ENCODE measurements at places on chromosomes 13 and 19.
A peak's percentile ranks its signal among the peaks of the same experiment; 100 is the strongest.

- no peak for DNase-seq
These were observed 117.6 kb downstream of the MIPEP start for GRCh38 chr13:23771552-23771951.

DNA sequence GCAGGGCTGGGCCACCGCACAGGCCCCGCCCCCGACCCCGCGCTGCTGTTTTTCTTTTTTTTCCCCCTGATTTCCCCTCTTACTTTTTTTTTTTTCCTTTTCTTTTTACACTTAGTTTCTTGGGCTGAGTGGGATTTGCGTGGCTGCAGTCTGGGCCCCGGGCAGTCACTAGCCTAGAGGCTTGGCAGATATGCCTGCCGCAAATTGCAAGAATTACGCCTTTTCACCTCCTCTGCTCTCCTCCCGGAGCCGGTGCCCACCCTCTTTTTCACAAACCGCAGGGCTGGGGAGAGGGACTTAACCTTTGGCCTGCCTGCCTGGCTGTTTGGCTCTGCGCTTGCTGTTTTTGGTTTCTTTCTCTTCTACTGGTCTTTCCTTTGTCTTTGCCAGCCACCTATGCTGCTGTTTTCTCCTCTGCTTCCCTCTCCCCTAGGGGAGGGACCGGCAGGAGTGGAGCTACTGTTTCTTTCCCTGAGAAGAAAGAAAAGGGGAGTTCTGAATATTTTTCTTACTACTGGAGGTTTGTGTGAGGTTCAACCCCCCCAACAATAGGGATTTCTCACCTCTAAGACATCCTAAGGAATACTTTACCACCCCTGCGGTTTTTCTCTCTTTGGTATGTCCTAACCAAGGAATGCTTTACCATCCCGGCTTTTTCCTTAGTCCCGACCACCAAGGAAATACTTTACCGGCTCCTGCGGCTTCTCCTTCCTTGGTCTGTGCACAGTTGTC lies 11.0 kb downstream of the ZNF552 start:
- no peak for DNase-seq

GRCh38 chr19:50537306-50537685 lies 23.6 kb upstream of the ASPDH start:
- DNase-seq, result no peak

- no peak for DNase-seq
These were observed 428.7 kb downstream of the MYO16 start for GRCh38 chr13:109058087-109058486.

DNA sequence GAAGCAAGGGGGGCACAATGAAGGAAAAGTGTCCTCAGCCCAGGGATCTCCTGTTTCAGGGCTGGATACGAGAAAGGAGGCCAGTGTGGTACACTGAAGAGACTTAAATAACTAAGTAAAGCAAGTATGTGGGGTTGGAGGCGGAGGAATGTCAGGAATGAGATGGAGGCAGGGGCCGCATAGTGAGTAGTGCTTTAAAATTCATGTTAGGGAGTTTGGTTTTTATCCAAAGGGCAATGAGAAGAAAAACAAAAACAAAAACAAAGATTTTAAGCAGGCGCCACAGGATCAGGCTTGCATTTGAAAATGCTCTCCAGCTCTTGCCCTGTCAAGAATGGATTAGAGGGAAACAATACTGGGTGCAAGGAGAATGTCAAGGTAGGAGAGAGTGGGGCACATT lies 273.4 kb downstream of the DCLK1 start:
- no peak for DNase-seq

DNA sequence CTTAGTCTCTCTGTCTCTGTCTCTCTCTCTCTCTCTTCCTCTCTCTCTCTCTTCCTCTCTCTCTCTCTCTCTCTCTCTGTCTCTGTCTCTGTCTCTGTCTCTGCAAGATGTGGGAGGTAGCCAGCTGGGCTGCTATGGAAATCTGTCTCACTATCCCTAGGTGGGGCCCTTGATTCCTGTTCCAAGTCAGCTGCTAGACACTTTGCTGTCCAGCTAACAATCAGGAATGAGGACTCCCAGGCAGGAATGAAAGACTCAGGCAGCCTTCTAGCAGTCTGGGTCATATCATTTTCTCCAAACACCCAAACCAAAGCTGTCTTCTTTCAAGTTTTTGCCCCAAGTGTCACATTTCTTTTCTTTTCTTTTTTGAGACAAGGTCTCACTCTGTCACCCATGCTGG lies 23.2 kb downstream of the CATSPERD start:
- DNase-seq, result no peak

- DNase-seq, result no peak
These were observed 21.2 kb upstream of the SLC7A10 start for GRCh38 chr19:33246709-33247440.

DNA sequence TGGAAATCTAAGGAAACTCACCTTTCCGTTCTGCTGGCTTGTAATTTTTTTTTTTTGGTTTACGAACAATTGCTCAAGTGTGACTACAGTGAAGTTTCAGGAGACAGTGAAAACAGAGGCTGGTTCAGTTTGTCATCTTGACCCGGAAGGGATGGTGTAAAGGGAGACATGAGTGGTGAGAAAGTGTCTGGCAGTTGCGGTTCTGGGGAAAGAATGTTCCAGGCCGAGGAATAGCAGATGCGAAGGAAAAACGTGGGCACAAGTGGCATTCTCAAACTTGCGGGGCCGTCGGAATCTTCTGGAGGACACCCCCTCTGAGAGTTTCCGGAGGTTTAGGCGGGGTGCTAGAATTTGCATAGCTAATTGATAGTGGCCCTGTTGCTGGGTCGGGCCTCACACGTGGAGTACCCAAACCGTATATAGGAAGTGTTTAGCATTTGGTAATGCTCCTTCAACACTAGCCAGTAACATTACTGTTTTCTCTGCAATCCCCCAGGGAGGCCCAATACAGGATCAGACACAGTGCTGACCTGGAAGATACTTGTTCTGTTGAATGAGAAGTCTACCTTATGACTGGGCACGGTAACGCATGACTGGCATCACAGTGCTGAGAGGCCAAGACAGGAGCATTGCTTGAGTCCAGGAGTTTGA lies 2.8 kb upstream of the TNFSF9 start:
- no peak for DNase-seq

DNA sequence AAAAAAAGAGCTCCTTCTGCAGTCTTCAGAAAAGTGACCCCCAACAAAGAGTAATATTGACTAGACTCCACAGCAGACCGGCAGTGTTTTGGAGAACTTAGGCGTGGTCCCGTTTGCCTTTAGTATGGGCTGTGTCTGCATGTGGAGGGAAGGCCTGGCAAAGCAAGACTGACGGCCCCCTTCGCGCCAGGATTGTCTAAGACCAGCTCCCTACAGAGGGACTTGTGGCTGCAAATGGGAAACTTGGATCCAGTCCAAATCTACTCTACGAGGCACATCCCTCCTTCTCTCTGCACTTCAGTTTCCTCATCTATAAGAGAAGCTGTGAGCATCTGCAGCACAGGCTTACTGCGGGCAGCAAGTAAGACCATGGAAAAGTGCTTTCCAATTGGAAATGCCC lies 350.0 kb downstream of the ZNF536 start:
- DNase-seq, result no peak

GRCh38 chr19:42601811-42602443 lies 7.2 kb upstream of the CEACAM8 start:
- peak; percentile 26 for DNase-seq

DNA sequence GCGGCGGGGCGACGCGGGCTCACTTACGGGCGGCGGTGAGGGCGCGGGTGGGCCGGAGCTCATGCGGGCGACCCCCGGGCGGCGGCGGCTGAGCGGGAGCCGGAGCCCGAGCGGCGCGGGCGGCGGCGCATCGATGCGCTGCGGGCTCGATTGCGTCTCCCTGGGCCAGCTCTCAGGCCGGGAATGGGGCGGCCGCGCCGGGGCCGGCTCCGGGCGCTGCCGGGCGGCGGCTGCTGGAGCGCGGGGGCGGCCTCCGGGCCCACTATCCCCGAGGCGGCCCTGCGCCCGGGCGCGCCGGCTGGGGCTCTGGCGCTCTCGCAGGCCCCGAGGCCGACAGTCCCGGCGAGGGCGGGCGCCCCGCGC lies 1.4 kb upstream of the TSHZ3 start:
- peak; percentile 39 for DNase-seq

GRCh38 chr19:53907193-53907581 lies 1.9 kb upstream of the CACNG7 start:
- no peak for DNase-seq

DNA sequence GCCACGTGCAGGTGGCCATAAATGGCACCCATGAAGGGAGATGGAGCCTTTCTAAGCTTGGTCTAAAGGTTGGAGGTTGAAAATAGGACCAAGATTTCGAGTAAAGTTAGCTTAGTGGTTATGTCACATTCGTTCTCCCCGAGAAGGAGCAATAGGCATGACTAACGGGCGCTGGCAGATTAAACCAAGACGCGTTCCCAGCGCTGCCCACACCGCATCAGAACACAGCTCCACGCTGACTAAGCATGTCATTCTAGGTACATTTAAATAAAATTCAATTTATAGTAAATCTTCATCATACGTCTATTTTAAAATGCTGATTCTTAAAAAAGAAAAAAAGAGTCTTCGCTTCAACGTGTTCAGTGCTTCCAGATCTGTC lies 95.0 kb upstream of the IRS2 start:
- DNase-seq, result no peak

DNA sequence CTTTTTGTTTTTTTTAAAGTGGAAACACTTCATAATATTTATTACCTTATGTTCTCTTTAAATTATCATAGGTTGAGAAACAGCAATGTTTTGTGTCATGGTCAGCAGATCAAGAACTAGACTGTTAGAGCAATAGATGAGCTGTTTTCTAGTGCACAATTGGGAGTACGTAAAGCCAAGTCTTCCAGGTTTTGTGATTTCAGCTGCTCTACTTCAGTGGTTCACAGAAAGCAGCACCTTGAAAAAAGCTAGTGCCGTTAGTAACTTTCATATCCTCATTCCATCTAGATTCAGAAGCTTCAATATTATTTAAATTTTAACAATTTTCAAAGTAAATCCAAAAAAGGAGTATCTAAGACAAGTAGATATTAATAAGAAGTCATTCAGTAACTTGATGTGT lies 1.9 kb downstream of the GPR18 start:
- DNase-seq, result no peak

- DNase-seq, result no peak
These were observed 155.5 kb upstream of the STARD13 start for GRCh38 chr13:33441015-33441414.

- DNase-seq, result no peak
These were observed 5.5 kb downstream of the EBI3 start for GRCh38 chr19:4234862-4235201.

GRCh38 chr13:100022798-100023197 lies 41.2 kb downstream of the ZIC2 start:
- DNase-seq, result no peak

DNA sequence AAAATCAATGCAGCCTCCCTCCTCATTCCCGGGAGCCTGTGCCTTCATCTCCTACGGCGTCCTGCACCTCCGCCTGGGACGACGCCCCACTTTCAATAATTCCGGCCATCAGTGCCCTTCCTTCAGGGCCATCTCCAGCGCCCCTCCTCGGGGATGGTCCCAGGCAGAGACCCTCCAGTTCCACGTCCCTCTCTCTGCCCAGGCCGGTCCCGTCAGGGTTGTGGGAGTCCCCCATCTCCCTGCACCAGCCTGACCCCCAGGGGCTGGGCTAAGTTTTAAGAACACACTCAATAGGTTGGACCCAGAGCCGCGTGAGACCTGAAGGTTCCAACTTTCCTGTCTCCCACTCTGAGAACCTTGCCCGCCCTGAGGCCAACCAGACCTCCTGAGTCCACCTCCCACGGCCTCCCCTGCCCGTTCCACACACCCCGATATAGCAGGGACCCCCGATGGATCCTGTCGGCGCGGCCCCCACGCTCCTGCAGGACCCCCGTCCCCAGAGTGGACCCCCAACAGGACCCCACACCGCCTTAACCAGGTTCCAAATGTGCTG lies 646 bp downstream of the TMEM161A start:
- DNase-seq, result no peak

DNA sequence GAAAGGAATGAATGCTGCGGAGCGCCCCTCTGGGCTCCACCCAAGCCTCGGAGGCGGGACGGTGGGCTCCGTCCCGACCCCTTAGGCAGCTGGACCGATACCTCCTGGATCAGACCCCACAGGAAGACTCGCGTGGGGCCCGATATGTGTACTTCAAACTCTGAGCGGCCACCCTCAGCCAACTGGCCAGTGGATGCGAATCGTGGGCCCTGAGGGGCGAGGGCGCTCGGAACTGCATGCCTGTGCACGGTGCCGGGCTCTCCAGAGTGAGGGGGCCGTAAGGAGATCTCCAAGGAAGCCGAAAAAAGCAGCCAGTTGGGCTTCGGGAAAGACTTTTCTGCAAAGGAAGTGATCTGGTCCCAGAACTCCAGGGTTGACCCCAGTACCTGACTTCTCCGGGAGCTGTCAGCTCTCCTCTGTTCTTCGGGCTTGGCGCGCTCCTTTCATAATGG lies 8.6 kb downstream of the PDX1 start:
- no peak for DNase-seq

DNA sequence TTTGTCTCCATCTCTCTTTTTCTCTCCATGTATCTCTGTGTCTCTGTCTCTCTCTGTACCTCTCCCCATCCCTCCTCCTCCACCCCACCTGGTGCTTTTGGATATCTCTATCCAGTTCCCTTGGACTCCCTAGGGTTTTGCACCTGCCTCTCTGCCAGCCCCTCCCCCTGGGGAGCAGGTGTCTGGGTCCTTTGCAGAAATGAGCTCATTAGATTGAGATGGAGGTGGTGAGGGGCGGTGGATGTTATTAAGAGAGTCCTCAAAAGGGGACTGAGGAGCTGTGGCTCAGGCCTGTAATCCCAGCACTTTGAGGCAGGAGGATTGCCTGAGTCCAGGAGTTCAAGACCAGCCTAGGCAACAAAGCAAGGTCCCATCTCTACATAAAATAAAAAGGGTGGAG lies 2.1 kb downstream of the KCNN4 start:
- no peak for DNase-seq

GRCh38 chr13:114115191-114115671 lies 17.2 kb downstream of the RASA3 start:
- no peak for DNase-seq

DNA sequence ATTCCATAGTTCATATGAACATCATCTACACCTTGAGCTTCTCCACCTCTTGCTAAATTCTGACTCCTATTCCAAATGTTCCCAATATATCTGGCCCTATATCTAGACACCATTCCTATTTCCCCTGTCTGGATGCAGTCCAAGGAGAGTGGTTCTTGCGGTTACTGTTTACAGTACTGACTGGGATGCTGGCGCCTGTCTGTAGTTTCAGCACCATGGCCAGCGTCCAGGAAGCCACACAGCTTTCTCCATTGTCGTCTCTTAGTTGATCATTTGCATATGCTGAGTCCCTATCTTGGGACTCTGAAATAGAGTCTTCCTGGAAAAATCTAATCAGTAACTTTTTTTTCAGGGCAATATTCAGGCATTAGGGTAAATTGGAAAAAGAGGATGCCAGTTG lies 14.9 kb downstream of the LAIR2 start:
- peak; percentile 70 for DNase-seq

- DNase-seq, result peak; percentile 62
These were observed 42.1 kb downstream of the NAA16 start for GRCh38 chr13:41352935-41353840.
